BE2C (cell line): ENCODE measurements at places on chromosomes 7 and 10.

DNA sequence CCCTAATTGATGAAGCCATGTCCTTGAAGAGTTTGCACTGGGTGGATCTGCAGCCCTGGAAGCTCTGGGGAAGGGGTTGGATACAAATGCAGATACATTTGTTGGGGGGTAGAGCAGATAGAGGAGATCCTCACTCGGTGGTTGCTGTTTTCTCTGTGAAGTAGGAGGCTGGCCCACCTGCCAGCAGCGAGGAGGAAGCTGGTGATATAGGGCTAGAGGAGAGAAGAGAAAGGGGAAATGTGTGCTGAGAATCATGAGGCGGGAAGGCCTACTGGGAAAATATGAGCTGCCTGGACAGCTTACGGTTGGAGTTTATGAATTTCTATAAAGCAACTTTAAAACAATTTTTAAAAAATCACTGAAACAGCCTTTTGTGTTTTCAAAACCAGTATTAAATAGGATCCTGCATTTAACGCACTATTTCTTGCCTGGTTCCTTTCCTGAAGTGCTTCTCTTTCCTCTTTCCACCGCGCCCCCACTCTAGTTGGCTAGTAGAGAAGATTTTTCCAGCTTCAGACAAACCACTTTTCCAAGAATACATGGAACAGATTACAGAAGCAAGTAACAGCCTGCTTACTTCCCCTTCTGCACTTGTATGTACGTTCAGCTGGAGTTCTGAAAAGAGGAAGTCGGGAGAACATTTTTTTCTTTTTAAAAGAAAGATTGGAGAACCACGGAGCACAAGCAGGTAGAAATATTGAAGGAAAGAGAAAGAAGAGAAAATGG lies 100.6 kb upstream of the GLCCI1 start:
- DNase-seq: no peak

DNA sequence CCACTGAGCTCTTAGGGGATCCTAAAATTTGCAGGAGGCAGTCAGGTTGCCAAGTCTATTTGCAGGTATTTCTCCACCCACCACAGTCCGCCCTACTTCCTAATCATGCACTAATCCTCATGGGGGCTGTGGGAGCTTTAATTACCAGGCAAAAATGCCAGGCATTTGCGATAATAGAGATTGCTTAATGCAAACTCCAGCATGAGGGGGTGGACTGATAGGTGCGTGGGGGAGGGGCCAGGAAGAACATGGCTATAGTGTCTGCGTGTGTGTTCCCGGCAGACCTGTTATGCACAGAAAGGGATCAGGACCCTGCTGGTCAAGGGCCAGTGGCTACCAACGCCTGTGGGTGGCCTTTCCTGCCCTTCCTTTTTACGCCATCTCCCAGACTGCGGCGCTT lies 15.6 kb upstream of the AQP1 start:
- DNase-seq: no peak

DNA sequence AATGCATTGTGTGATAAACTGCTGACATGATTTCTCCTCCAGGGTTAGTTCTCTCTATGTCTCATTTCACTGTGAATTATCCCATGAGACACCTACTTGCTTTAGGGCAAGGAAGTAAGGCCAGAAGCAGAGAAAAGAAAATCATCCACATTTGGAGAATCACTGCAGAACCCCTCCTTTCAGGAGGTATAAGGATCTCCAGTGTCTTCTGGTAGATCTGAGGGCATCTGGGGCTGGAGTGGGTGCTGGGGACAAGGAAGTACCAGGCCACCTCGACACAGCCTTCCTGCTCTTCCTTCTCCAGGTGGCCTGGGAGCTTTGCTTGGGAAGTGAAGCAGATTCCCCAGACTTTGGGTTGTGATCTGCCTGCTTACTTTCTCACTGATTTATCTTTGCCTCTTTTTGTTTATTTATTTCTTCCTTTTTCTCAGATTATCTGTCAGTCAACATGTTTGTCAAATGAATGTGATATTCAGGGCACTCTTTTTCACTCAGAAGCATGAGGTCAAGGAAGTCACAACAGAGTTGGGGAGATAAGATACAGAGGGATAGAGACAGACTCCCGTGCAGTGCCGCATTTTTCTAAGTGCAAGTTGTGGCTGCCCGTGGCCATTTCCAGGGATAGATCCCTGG lies 12.4 kb upstream of the CAMK2G start:
- no peak for DNase-seq

DNA sequence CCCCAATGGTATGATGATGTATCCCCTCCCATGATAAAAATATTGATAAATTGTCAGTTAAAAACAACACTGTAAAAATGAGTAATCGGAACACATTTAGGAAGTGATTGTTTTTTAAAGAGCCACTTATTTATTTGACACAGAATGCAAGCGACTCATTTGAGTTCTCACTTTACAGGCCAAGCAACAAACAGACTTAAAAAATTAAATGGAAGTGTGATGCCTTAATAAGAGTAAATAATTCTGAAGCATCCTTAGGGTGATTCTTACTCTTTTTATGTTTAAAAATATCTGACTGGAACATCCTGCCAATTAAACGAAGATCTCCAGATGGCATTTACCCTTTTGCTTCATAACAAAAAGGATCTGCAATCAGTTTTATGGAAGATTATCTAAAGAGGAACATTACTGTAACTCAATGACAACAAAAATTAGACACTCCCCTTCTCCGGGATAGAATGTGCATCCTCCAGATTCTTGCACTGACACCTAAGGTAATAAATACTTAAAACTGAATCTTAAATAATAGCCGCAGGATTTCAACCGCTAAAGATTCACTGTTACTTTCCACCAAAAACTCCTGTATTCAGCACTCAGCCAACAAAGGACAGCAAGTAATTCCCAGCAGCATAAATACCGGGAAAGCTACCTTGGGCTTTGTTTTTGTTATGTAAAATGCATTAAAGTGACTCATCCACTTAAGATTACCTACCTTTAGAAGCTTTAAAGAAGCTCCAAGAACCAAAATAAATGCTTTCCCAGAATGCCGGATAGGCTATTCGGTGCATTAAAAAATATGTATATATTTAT lies 1.7 kb downstream of the CACNA2D1 start:
- no peak for DNase-seq

- DNase-seq: peak; percentile 91
Observed at GRCh38 chr10:43055991-43056567, 20.8 kb upstream of the RET start.

- no peak for DNase-seq
Observed at GRCh38 chr10:132392184-132392800, 4.7 kb upstream of the PWWP2B start.

DNA sequence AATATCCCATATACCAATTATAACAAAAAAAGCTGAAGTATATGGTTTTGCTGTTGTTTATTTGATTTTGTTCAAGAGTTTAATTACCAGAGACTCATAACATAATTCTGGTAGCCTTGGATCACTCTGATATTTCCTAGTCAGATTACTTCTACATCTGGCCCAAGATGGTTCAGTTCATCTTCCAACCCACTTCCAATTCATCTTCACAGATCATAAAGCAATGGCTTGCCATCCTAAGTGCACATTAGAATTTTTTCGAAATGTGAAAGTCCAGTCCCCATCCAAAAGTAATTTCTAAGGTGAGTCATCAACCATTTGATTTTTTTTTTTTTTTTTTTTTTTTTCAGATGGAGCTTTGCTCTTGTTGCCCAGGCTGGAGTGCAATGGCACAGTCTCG lies 8.0 kb upstream of the HIBADH start:
- DNase-seq: no peak

- DNase-seq: no peak
Observed at GRCh38 chr7:23539494-23539907, 7.7 kb upstream of the TRA2A start.
